Stimulated activated CD4-positive, alpha-beta T cell treated with anti-CD3 and anti-CD28 coated beads, TNF-alpha, amount 100 ng/mL, for 1 hour (primary cell): ENCODE measurements at places on chromosomes 6 and 20.
A peak's percentile ranks its signal among the peaks of the same experiment; 100 is the strongest.

DNA sequence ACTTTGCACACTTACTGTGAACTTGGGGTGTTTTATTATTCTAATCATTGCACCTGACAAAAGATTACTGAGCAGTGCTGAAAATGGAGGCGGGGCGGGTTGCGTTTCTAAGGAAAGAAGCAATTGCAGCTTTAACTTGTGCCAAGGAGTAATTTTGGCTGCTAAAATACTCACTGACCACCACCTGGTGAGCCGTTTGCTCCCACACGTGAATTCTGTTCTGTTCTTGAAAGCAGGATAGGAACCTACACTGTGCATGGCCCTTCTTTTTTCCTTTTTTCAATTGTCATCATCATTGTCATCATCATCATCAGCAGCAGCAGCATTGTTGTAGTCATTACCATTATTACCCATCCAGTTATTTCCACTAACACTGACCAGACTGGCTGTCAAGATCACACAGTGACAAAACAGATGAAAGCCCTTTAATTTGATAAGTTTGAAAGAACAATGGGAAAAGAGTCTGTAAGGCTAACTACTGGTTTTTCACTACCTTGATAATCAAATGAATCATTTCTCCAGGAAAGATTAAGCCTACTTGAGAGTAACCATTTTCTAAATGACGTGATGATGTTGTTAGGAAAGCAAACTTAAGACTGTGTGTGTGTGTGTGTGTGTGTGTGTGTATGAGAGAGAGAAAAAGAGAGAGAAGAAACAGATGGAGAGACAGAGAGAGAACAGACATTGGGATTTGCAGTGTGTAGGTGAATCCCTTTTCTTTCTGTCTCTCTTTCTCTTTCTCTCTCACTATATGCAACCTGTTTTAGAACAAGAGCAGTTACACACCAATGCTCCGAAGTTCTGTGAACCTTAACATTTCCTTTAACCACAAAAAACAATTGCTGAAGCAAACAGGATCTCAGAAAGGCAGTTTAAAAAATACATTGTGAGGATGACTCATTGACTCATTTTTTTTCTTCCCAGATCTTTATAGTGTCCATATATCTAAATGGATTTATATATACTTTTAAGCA, 3.8 kb downstream of the RIPOR2 start:
- no peak for DNase-seq

- no peak for DNase-seq
Observed at GRCh38 chr20:23254034-23254433, 96.6 kb upstream of the NXT1 start.

- DNase-seq = no peak
Observed at GRCh38 chr6:19477563-19477962, 359.6 kb upstream of the ID4 start.

DNA sequence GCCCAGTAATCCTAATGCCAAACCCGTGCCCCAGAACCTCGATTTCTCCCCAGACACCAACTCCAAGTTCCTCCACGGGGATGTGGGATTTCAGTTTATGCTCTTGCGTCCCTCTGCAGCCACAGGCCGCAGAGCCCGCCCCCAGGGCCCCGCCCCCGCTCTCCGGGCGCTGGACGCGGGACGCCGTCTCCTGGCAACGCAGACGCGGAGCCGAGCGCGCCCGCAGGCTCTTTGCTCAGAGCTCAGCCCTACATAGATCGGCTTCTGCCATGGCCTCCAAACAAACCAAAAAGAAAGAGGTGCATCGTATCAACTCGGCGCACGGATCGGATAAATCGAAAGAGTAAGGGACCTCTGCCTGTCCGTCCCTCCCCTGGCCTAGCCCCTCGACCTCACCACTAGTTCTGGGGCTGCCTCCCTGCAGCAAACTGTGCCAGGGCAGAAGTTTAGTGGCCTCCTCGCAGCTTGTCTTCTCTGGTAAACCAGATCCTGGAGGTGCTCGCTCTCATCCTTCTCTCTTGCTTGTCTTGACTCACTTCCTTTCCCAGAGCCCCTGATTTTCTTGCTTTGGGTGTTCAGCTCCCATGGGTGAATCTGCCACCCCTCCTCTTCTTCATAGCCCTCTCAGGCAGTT, at the start of gene ADGB:
ADGB (plus strand) TSS at position 201 of the 634 bp plus-strand sequence; CDS start at position 270, 69 bp downstream.
- no peak for DNase-seq

DNA sequence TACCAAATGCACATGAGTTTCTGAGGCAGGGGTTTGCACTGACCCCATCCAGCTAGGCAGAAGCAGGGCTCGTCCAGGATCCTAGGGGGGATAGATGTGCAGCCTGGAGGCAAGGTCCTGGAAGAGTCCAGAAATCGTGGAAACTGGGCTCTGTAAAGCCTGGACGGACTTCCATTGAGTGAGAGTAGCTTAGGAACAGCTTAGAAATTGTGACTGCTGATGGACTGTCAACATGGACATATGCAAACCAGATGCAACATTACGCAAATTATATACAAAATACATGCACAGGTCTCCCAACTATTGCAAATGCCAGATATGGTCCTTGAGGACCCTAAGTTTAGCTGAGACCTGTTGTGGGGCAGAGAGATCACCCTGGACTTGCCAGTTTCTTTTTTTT, 4.8 kb upstream of the EMILIN3 start:
- DNase-seq = no peak

GRCh38 chr20:19022791-19023448, 189.5 kb upstream of the SLC24A3 start:
- DNase-seq = no peak

GRCh38 chr6:154594496-154595198, 84.2 kb upstream of the CNKSR3 start:
- DNase-seq = no peak

GRCh38 chr20:8860011-8860495, 208.8 kb upstream of the PLCB4 start:
- DNase-seq = no peak

- DNase-seq = no peak
Observed at GRCh38 chr20:57108218-57108617, 158.2 kb downstream of the BMP7 start.

DNA sequence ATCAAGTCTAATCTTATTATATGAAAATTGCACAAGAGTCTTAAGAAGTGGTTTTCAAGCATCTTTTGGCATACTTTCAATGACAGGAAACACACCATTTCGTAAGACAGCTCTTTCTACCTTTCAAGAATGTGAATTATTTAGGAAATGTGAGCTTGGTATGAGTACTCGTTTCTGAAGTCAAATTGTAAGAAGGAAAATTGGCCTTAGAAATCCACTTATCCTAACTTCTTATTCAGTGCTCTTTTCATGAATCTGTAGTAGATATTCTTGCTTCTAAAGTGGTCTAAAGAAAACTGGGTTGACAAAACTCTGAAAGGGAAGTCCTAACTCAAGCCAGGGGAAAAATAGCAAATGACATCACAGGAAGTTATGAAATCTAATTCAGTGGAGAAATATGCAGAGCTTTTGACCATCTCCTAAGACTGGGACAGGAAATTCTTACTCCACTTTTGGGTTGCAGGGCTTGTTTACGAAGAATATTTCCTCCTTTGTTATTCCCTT, 38.5 kb upstream of the OGFRL1 start:
- no peak for DNase-seq

- DNase-seq = no peak
Observed at GRCh38 chr20:56323206-56323605, 35.6 kb upstream of the FAM210B start.

DNA sequence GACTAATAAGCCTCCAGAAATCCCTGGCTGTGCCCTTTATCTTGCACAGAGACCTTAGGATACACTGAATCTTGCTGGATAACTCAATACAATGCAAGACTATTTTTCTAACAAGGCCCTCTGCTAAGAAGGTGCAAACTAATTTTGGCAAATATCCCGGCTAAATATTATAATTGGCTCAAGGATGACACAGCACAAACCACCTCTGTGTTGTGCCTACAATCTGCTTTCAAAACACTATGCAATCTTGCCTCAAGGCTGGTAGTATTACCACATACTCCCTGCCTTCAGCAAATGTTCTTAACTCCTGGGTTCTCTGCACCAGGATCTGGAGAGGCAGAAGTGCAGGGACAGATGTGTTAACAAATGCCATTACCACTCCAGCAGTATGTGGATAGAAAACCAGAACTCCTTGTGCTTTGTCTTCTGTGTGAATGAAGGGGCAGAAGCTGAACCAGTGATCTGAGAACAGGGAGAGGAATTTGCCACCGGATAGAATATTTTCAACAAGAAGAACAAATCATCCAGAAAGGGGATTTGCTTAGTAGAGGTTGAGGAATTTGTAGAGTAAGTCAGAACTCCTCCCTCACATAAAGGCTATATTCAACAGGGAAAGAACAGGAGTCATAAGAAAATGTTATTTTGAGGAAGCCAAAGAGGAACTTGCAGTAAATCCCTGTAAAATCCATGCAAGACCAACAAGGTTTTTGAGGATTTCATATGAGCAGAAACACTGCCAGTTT, 74.1 kb upstream of the SLC4A11 start:
- DNase-seq = no peak

DNA sequence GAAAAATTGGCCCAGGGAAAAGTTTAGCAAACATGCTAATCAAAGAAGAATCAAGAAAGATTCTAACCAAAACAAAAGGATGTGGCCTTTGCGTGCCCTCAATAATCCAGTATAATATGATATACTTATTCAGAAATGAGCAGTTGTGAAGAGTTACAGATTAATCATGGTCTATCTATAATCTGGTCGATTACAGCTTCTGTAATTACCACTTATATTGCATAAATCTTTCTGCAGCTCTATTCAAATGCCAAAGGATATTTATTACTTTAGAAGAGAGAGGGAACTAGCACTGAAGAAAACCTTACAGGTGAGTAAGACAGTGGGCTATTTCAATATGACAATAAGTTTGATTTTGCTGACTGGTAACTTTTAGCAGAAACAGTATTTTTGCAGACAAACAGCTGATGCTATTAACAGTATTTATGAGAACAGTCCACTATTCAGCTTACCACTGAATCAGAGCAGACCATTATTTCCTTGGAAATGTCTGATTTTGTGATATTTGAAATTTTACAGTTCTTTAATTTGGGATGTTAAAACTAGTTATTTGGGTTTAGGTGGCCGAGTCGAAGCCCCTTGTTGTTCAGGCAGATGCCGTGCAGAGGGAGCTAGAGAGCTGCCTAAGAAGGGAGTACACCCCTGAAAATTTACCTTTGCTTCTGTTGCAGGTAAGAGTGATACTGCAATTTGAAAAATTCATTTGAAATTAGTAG, 92.2 kb downstream of the CEP57L1 start:
- peak; percentile 23 for DNase-seq

DNA sequence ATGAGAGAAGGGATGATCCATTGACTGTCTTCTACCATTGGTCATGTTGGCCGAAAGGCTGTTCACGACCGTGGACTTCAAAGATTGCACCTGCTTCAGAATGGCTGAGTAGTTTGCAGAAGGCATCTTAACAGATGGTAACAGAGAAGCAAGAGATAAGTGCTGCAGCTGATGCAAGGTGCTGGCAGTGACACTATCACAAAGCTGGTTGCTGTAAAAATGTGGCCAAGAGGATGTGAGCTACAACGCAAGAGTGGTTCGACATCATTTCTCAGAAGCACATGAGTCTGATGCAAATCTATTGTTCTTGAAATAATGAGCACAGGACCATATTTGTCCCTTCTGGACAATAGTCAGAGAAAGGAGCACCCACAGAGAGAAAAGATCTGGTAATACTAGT, 27.0 kb upstream of the ANKEF1 start:
- no peak for DNase-seq

DNA sequence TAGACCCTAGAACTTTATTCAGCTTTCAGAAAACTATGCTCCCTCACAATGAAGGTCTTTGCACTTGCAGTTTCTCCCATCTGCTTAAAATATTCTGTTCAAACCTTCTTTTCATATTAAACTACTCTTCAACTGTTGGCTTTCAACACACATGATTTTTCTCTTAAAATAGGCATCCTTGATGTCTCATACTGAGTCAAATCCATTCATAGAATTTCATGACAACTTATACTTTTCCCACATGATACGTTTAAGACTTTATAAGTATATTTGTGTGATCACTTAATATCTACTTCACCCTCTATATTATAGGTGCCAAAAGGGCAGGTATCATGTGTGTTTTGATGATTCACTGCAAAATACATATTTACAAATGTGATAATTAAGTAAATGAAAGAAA, 412.5 kb downstream of the MMUT start:
- DNase-seq = no peak

- DNase-seq = no peak
Observed at GRCh38 chr20:20740541-20740940, 28.1 kb upstream of the RALGAPA2 start.

GRCh38 chr20:18003897-18004296, 35.1 kb downstream of the MGME1 start:
- DNase-seq = no peak
